Thoracic aorta endothelial cell (primary cell): ENCODE measurements at places on chromosomes 5 and 9. TPM values are rescaled to one million over a fixed set of nuclear protein-coding genes. Genes with fewer than 3 reads are reported as not detected.

The IRX1 gene
- 0.07 TPM in 1 of 2 replicates, not detected in the other for total RNA-seq

The C9orf50 gene
- not detected in 2 replicates for total RNA-seq

The GKAP1 gene
- total RNA-seq = 1.9 and 5.4 TPM in 2 replicates

The PCDHB16 gene
- total RNA-seq = 0.07 and 0.13 TPM in 2 replicates

The GNA14 gene
- 3.9 and 5.2 TPM in 2 replicates for total RNA-seq

The PCDHA1 gene
- total RNA-seq = not detected in 2 replicates

The MSANTD3 gene
- 74.5 and 88.2 TPM in 2 replicates for total RNA-seq

The ZNF608 gene
- total RNA-seq = 14.6 and 21.0 TPM in 2 replicates

The SPDL1 gene
- 60.5 and 80.1 TPM in 2 replicates for total RNA-seq

The HRCT1 gene
- total RNA-seq = 2.0 and 2.7 TPM in 2 replicates

The TAF11L5 gene
- not detected in 2 replicates for total RNA-seq

The SV2C gene
- total RNA-seq = not detected in 2 replicates

The GPR21 gene
- 1.2 and 1.8 TPM in 2 replicates for total RNA-seq

The EIF4E1B gene
- total RNA-seq = not detected in 2 replicates

The ZNF454 gene
- 0.50 and 1.3 TPM in 2 replicates for total RNA-seq

The ANKRD55 gene
- total RNA-seq = 0.57 and 2.9 TPM in 2 replicates

The FOXI1 gene
- total RNA-seq = not detected in 2 replicates

The SPATA31A7 gene
- total RNA-seq = not detected in 2 replicates

The PCDH1 gene
- 163 and 194 TPM in 2 replicates for total RNA-seq

The PDE8B gene
- under 0.01 and 0.07 TPM in 2 replicates for total RNA-seq

The CCDC183 gene
- 0.13 TPM in 1 of 2 replicates, not detected in the other for total RNA-seq

The SAXO1 gene
- under 0.01 TPM in 1 of 2 replicates, not detected in the other for total RNA-seq

The CDX1 gene
- total RNA-seq = not detected in 2 replicates

The CCIN gene
- total RNA-seq = 0.36 and 0.40 TPM in 2 replicates

The PDE6A gene
- not detected in 2 replicates for total RNA-seq

The ANKRD34B gene
- not detected in 2 replicates for total RNA-seq

The FCN1 gene
- total RNA-seq = not detected in 2 replicates

The SARDH gene
- total RNA-seq = 0.40 and 0.50 TPM in 2 replicates

The CCL27 gene
- not detected in 2 replicates for total RNA-seq

The PCDHB4 gene
- total RNA-seq = 0.07 and 0.13 TPM in 2 replicates

The FCN2 gene
- not detected in 2 replicates for total RNA-seq

The B4GALT1 gene
- total RNA-seq = 35.2 and 39.3 TPM in 2 replicates

The IFNA13 gene
- not detected in 2 replicates for total RNA-seq

The PSMD5 gene
- total RNA-seq = 58.0 and 62.5 TPM in 2 replicates

The ELAVL2 gene
- total RNA-seq = 0.13 and 2.2 TPM in 2 replicates

The CDKN2B-AS1 gene
- total RNA-seq = 1.2 and 1.4 TPM in 2 replicates

The ADAMTS16 gene
- not detected in 2 replicates for total RNA-seq

The MCC gene
- 38.6 and 55.6 TPM in 2 replicates for total RNA-seq

The IFNK gene
- total RNA-seq = not detected in 2 replicates

The SHC3 gene
- total RNA-seq = 1.7 and 9.4 TPM in 2 replicates

The ELOVL7 gene
- 0.07 and 0.13 TPM in 2 replicates for total RNA-seq

The PCDHGA6 gene
- total RNA-seq = 2.1 and 2.9 TPM in 2 replicates

The KIAA0825 gene
- 2.8 TPM in 2 replicates for total RNA-seq

The SLC6A3 gene
- total RNA-seq = not detected in 2 replicates

The LECT2 gene
- total RNA-seq = not detected in 2 replicates
